ENCODE measurements at places on chromosomes 7 and 10. TPM values are rescaled to one million over a fixed set of nuclear protein-coding genes. Genes with fewer than 3 reads are reported as not detected.

CYP26A1 gene
- polyA plus RNA-seq, result not detected

DKK1 gene
- polyA plus RNA-seq, result 372 TPM

LIPM gene
- polyA plus RNA-seq, result not detected

CCDC136 gene
- 48.4 TPM for polyA plus RNA-seq

DNA sequence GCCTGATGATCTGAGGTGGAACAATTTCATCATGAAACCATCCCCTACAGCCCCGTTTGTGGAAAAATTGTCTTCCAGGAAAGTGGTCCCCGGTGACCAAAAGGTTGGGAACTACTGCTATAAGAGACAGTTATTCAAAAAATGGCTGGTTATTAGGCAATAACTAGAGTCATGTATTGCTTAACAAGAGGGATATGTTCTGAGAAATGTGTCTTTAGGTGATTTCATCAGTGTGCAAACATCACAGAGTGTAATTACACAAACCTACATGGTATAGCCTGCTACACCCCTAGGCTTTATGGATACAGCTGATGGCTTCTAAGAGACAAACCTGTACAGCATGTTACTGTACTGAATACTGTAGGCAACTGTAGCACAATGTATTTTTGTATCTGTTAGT is 71.3 kb upstream of the CSTF2T start:
- DNase-seq, result no peak

DNA sequence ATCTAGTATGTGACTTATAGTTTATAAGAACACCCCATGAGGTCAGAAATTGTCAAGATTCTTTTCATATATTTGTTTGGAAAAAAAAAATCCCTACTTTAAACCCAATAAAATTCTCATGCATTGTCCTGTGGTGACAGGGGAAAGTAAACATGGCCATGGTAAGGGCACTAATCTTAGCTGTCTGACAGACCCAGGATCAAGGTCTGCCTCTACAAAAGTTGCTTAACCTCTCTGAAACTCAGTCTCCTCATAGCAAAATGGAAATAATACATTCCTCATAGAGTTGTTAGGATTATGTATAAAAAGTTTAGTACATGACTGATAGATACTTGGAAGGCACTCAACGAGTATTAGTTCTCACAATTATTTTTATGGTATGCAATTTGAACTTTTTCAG is 22.3 kb upstream of the AKAP9 start:
- DNase-seq, result no peak

Measured in SK-N-SH (cell line).